Effector CD4-positive, alpha-beta T cell (primary cell): ENCODE measurements at places on chromosomes 3 and 15.

GRCh38 chr3:93969997-93970396 is 3.7 kb downstream of the PROS1 start:
- DNase-seq, result no peak

DNA sequence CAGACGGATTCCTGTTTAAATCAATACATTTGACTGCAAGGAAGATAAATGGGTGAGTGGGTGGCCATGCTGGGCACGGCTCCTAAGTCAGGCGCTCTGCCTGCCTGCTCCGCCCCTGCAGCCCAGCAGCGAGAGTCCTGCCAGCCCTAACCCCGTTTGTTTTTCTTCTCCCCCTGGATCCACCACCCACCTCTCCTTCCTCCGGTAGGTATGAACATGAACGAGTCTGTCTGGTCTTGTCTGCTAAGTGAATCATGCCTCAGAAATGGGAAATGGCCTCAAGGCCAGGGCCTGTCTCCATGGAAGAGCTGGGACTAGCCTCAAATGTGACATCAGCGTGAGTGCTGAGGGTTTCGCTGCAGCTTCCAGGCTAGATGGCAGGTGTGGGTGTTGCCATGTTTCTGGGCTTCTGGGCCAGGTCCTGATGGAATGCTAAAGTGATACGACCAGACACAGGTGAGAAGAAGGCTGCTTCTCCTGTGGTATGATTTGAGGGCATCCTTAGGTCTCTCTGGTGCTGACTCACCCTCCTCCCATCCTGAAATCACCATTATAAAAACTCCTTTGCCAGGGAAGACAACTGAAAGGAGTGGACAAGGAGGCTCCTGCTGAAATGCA is 5.6 kb upstream of the FEM1B start:
- no peak for DNase-seq

DNA sequence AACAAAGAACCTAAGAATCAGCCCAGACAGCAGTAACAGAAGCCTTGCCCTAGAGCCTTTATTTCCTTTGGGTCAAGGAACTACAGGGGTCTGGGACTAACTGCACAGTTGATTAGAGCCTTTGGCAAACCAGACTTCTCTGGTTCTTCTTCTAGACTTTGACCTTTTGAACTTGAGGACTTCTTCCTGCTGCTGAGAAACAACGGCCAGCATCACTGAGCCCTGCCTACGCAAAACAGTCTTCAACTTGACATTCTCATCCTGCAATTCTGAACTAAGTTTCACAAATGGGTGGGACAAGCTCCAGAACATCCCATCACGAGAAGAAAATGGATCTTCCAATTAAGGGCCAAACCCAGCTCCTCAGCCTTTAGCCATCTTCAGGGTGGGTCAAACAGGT is 31.4 kb downstream of the CMTM6 start:
- no peak for DNase-seq

- DNase-seq, result no peak
Observed at GRCh38 chr3:44264146-44264545, 22.5 kb downstream of the TOPAZ1 start.

DNA sequence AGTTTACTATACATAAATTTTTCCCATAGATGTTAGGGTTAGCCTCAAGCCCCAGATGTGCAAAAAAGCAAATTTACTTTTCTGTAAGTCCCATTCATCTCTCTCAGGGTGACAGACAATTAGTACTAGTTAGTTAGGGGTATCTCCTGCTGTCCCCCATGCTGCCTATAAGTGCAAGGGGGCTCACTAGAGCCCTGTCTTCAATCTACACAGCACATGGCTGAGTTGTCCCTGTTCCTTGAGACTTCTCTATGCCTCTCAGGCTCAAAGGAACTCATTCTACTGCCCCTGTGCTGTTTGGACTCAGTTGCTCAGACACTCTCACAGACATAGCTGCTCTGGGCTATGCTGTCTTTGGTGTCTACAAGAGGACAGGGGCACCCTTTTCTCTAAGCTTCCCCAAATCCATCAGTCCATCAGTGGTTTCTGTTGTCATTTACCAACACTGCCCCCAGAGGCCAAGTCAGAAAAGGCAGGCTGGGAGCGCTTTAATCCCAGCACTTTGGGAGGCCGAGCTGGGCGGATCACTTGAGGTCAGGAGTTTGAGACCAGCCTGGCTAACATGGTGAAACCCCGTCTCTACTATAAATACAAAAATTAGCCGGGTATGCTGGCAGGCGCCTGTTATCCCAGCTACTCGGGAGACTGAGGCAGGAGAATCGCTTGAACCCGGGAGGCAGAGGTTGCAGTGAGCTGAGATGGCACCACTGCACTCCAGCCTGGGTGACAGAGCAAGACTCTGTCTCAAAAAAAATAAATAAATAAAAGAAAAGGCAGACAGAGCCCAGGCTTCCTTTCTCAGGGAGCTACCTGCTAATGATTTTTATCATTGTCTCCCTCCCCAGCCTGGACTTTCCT is 31.4 kb upstream of the PRTG start:
- no peak for DNase-seq

- DNase-seq, result no peak
Observed at GRCh38 chr3:79881431-79881830, 113.6 kb upstream of the ROBO1 start.
